ENCODE measurements at places on chromosomes 2 and 18.

GRCh38 chr2:237279012-237279768, 134.8 kb downstream of the COL6A3 start:
- DNase-seq = no peak

DNA sequence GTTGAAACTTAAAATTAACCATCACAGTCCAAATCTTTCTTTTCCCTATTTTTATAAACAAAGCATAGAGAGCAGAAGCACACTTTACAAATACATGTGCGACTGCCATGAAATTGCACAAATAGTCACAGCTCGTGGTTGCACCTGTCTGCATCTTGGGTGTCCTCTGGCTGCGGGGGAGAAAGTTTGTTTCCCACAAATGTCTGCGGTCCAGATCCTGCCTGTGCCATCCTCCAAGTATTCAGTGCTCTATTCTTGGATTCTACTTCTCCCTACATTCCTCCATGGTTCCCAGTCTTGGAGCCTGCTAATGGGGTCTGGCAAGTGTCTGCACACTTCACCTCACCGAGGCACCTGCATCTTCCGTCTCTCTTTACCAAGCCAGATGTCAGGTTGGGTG, 52.2 kb downstream of the SMIM21 start:
- DNase-seq = no peak

DNA sequence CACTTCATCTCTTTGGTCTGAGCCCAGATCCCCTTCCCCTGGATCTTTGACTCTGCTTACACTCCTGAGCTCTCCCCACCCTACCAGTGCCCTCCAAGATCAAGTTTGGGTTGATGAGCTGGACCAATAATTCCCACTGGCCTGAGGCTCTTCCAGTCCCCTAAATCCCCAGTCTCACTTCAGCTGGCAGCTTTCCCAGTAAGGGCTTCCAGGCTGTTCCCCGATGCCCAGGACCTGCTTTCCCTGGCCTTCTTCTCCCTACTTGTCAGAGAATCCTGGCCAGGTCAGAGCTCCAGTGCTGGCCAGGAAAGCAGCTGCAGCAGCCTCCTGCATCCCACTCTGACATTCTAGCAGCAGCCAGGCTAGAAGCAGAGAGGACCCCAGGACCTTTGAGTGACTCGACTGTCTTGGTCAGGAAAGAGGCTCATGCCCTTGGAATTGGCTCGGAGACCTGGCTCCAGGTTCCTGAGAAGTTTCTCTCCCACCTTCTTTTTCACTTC, 3.5 kb downstream of the WNT6 start:
- DNase-seq = no peak

GRCh38 chr2:56132138-56132537, 51.7 kb upstream of the CCDC85A start:
- DNase-seq = no peak
